Progenitor cell of endocrine pancreas (in vitro differentiated cells): ENCODE measurements at places on chromosomes 13 and 19.

DNA sequence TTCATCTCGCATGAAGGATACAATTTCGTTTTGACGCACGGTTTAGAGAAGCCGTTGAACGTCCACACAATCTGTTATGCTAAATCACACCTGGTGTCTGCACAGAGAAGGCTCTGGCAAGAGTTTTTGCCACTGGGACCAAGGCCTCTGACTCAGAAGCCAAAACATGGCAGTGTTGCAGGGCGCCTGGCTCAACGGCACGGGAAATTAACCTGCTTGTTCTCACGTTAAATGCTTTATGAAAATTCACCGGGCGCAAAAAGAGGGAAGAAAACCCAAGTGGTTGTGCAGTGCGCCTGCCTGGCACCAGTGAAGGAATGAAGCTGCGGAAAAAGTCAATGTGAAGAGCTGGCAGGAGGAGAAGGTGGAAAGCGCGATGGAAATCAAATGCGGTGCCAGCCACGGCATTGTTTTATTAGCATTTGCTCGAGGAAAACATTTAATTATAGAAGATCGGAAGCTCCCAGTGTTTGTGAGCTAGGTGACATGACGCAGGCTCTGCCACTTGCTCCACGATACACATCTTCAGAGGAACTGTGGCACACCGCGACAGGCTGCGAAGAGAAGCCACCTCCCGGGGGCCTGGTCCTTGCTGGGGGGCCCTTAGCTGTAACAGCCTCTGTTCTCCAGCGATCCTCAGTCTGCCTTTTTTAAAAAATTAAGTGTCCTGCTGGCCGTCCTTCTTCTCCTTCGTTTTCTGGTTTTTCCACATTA lies 126.2 kb downstream of the ZIC5 start:
- no peak for DNase-seq

GRCh38 chr13:53411463-53411862 lies 382.9 kb downstream of the OLFM4 start:
- DNase-seq, result no peak

DNA sequence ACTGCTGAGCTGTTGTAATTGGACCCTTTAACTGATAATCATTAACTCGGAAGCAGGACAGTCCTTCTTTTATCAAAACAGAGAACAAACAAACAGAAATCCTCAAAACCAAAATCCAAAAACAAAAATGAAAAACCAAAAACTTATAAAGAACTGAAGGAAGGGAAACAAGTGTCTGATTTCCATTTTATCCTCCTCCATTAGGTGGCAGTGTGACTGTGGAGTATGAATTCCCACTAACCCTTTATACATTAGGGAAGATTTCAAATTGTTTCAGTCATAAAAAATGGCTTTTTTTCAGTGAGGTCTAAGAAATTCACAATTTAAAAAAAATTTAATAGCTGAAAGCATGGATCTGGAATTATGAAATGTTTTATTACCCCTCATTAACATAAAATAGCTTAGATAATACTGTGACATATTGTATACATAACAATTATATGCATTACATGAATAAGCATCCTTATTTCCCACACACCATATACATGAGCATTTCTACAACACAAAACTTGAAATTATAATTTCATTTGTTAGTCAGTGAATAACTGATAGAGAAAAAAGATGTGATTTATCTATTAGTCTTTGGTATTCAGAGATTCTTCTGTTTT lies 1074.3 kb upstream of the PCDH9 start:
- DNase-seq, result no peak

- DNase-seq, result no peak
Measured at GRCh38 chr19:40907968-40908735, 26.1 kb upstream of the CYP2A7 start.

DNA sequence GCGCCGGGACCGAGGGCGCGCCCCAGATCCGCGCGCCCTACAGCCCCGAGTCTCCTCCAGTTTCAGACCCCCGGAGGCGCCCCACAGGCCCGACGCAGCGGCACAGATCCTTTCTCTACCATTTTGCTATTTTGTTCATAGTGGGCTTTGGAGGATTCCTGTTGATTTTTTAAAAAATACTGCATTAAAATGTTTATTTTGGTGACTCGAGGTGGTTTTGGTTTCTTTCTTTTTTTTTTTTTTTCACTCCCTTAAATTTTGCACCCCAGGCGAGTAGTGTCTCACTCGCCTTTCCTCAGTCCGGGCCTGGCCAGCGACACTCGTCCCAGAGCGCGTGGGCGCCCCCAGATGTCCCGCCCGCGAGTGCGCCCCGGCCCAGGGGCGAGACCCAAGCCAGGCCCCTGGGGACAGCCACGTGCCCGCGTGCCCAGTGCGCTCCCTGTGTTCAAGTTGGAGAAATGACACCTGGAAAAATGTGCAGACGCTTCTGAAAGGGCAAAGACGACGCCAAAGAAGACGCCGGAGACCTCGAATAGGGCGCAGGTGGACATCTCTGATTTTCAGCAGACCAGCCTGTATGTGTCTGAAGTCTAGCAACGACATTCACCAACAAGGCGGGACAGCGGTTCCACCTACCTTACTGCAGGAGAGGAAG lies 471 bp upstream of the INSR start:
- peak; percentile 53 for DNase-seq

DNA sequence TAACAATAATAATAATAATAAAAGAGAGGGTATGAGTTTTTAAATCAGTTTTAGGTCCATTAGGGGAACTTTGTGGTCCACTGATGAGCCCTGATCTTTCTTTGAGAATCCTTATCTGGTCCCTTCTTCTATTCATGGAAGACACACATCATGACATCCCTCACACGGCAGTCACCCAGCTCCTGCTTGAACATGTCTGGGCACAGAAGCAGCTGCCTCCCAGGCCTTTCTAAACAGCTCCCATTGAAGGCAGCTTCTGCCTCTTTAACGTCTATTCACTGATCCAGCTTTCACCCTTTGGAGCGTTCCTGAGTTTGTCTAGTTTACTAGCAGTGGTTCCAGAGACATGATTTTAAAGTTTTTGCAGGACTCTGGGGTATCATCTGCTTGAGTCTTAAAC lies 42.6 kb upstream of the STK24 start:
- DNase-seq, result no peak

- DNase-seq, result no peak
Measured at GRCh38 chr19:48718711-48719231, 754 bp downstream of the MAMSTR start.

GRCh38 chr13:28408235-28408848 lies 86.6 kb downstream of the FLT1 start:
- no peak for DNase-seq

DNA sequence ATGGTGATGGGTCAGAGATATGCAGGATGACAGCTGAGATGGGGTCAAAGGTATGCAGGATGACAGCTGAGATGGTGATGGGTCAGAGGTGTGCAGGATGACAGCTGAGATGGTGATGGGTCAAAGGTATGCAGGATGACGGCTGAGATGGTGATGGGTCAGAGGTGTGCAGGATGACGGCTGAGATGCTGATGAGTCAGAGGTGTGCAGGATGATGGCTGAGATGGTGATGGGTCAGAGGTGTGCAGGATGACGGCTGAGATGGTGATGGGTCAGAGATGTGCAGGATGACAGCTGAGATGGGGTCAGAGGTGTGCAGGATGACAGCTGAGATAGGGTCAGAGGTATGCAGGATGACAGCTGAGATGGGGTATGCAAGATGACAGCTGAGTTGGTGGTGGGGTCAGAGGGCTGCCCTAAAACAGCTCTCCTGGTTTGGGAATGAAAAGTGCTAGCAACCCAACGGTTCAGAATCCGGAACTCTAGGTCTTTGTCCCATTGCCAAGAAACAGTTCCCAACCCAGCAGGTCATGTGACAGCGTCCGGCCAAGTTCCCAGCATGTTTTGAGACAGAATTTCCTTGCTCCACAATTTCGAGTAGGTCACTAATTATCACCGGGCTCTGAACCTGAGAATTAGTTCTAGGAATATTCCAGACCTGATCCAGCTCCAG lies 3.2 kb downstream of the SELENOW start:
- DNase-seq, result no peak

DNA sequence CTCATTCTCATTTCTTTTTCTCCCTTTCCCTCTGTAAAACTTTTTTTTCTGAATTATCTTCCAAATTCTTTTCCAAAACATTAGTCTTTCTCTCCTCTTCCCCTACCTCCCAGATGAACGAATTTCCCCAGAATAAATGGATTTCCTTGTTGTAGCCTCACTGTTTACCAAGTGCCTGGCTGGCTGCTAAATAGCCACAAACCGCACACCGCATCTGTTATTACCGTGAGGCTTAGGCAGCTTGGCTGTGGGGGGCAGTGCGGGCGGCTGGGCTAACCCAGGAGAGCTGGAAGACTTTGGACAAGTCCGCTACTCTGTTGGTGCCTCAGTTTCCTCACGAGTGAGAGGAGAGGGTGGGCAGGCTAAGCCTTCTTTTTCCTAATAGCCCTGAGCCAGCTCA lies 10.7 kb downstream of the IL17D start:
- DNase-seq, result no peak

GRCh38 chr19:32318884-32319520 lies 26.4 kb upstream of the ZNF507 start:
- DNase-seq, result no peak

DNA sequence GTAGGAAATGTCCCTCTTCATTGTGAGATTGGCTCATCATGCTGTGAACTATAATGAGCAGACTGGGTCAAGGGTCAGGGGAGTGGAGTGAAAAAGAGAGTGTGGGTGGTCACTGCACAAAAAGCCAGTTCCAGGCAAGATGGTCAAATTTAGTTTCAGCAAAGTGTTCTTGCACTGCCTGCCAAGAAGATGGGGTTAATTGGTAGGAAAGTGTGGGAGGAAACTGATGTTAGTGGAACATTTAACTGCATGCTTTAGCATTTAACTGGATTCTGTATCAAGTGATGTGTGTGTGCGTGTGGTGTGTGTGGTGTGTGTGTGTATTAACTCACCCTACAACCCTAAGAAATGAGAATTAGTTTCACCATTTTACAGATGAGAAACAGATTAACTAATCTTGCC lies 131.6 kb downstream of the COG6 start:
- DNase-seq, result no peak

- no peak for DNase-seq
Measured at GRCh38 chr13:34335014-34336007, 517.4 kb downstream of the RFC3 start.

- DNase-seq, result no peak
Measured at GRCh38 chr13:70391678-70392077, 283.4 kb upstream of the KLHL1 start.
